ENCODE measurements at places on chromosomes 6 and 20.

DNA sequence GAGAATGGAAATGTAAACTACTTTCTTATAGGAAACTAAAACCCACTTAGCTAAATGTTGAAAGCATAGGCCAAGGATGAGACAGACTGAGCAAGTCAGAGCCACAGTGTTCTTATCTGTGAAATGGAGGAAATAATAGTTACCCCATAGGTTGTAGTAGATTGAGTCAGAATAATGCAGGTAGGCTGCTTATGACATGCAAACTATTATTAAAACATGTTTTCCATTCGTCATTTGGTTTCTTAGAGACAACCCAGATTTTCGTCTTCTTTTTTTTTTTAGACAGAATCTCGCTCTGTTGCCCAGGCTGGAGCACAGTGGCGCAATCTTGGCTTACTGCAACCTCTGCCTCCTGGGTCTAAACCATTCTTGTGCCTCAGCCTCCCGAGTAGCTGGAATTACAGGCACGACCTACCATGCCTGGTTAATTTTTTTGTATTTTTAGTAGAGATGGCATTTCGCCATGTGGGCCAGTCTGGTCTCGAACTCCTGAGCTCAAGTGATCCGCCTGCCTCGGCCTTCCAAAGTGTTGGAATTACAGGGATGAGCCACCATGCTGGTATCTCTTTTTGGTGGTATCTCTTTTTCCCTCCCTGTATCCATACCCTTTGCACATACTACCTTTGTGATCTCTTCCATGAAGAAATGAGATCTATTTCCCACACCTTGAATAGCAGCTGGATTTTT, 196.5 kb upstream of the ZNF217 start:
- DNase-seq = no peak

DNA sequence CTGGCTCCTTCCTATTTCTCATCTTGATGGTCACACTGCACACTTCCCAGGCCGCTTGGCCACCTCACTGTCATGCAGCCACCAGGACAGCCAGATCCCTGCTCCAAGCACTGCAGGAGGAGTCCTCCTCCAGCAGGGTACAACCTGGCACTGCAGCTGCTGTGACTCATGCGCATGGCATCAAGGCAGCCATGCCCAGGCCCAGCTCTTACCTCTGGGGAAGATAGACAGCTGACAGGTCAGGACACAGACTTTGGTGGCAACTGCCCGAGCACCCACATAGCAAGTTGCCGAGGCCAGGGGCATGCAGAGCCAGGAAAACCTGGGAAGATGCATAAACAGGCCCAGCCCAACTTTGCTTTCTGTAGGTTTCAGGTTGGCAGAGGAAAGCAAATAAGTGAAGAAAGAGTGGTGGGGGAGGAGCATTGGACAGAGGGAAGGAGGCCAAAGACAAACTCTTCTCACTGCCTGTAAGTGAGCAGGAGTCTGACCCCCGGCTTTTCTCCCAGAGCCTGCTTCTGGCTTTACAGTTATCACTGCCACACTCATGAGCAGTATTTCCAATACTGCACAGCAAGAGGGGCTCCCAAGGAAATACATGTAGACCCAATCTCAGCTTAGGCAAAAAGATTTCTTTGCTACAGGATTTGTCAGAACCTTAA, 38.8 kb downstream of the SLC22A3 start:
- DNase-seq = peak; percentile 26

- DNase-seq = peak; percentile 64
These were observed 3.3 kb upstream of the MOG start for GRCh38 chr6:29653452-29654038.

- DNase-seq = peak; percentile 28
These were observed 32.7 kb downstream of the PTPRK start for GRCh38 chr6:128487746-128488145.

- DNase-seq = no peak
These were observed 32.5 kb upstream of the ASCC3 start for GRCh38 chr6:100913400-100914276.

DNA sequence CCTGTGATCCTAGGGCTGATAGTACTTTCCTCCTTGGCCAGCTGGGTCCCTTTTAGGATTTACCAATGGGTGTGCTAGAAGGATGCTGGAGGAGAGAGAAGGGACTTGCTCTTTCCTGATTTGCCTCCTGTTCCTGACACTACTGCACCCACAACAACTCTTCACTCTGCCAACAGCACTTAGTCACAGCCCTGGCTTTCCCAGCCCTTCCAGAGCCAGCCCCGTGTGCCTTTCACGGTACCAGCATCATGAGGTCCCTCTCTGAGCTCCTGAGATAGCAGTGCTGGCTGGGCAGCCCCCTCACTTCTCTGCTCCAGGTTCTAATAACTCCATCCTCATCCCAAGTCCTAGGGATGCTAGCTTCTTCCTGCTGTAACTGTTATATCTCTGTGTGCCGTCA, 80.9 kb downstream of the DNAH8 start:
- DNase-seq = no peak
